ENCODE measurements at places on chromosomes 5 and 9.

DNA sequence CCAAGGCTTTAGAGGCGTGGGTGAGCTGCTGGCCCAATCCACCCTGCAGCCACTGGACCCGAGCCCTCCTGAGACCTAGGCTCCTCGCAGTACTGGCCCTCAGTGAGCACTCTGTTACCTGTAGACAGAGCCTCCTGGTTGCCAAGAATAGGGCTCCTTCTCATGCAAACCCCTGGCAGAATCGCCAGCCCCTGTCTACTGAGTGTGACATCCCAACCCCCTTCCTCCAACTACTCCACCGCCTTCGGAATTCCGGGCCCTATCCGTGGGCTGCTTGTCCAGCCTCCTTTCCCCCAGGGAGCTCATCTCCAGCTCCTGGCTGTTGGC, 23.8 kb upstream of the COL5A1 start:
- DNase-seq, result no peak

GRCh38 chr5:51383131-51384121, at the start of gene ISL1:
TSS of gene ISL1 (plus strand) at chr5:51383448. CDS start at chr5:51383672, 224 bp downstream.
- no peak for DNase-seq

GRCh38 chr5:112475747-112476365, 56.8 kb upstream of the EPB41L4A start:
- peak; percentile 38 for DNase-seq

DNA sequence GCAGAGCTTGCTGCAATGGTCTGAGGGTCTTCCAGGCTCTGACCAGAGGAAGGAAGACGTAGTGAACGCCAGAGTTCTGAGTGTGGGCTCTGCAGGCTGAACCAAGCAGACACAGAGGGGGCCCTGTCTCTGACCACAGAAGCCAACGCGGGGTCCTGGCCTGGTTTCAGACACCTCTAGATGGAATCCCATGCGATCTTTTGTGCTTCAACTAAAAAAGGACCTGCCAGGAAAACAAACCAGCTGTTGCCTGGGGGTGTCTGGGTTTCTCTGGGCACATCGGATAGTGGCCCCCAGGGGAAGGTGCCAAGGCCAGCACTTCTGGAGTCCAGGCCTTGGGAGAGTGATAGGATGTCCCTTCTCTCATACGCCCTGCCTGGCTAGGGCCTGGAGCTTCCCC, 12.9 kb downstream of the PRDM12 start:
- DNase-seq, result no peak

DNA sequence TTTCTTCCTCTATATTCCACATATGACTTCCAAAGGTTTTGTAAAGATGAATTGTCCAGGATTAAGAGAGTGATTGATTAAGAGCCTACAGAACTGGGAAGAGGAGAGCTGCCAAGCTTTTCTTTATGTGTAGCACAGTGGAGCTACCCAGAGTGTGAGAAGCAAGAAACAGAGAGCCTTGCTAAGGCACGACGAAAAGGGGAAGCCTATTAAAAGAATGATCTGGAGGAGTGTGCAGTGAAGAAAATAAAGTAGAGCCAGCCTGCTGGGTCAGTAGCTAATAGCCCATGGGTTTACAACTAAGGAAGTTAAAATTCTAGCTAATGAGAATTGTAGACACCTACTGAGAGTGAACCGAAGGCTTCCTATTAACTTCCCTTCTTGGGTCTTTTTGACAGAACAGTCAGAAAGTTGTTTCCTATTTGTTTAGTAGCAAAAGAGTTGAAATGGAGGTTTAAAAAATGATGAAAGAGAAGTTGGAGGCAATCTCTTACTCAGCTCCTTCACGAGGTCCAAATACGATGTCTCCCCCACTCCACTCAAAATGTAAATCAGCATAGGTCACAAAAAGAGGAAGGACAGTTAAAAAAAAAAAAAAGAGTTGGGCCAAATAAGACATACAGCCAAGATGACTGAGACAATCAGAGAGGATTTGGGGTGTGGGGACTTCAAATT, 957 bp upstream of the PRR16 start:
- no peak for DNase-seq

DNA sequence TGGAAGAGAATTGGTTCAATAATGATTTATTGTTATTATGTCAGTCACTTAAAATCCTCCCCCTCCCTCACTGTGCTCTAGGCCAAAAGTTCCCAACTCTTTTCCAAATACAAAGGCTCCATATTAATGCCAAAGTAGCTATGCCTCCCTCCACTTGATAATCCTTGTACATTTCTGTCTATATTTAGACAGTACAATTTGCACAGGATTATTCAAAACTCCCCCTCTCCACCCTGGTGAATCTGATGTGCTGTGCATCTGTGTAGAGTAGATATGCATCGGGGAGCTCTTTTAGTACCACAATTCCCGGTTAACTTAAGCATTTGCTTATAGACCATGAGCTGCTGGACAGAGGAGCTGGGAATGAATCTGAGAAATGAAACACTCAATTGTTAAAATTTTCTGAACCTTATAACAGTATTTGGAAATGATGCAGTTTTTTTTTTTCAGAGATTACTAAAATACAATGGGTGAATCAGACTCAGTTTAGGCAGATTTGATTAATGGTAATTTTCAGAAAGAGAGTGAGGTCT, 27.6 kb downstream of the GLRA1 start:
- no peak for DNase-seq

- no peak for DNase-seq
These were observed 11.1 kb downstream of the SMAD5 start for GRCh38 chr5:136143763-136144162.

GRCh38 chr5:145778144-145778900, 56.8 kb downstream of the PRELID2 start:
- DNase-seq, result no peak

DNA sequence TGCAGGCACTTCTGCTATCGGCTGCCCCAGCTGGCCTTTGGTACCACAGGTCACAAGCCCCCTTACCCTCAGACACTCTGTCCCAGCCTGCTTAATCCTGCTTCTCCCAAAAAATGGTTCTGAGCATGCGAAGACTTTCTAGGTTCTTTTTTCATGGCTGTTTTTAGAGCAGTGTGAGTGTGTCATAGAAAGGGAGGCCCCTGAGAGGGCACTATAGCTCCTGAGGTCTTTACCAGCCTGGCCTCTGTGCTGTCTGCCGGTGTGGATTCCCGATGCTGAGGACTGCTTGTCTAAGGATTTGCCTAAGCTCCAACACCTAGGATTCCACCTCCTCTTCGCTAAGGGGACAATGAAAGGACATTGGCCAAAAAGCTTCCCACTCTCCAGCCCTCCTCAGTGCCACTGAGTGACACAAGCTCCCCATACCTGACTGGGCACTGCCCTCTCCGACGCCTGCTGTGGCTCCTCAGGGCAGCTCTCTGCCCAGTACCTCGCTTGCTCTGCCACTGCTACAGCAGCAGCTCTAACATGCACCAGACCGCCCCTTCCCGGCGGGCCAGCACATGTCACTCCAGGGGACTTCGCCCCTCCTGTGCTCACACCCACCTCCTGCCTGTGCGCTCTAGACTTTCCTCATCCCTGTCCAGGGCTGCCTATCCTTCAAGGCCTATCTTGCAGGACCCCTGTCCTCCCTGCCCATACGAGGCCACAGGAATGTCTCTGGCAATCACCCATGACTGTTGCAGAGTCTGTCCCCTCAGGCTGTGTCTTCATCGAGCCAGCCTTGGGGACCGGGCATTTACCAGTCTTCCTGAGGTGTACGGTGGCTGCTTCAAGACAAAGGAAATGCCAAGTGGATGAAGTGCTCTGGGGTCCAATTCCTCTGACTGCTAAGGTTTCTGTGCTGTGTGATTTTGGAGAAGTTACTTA, 21.0 kb downstream of the MACROH2A1 start:
- no peak for DNase-seq

- no peak for DNase-seq
These were observed 7.2 kb downstream of the FAM219A start for GRCh38 chr9:34451135-34451534.

- DNase-seq, result no peak
These were observed 222.4 kb downstream of the TSSK1B start for GRCh38 chr5:113212244-113212920.

DNA sequence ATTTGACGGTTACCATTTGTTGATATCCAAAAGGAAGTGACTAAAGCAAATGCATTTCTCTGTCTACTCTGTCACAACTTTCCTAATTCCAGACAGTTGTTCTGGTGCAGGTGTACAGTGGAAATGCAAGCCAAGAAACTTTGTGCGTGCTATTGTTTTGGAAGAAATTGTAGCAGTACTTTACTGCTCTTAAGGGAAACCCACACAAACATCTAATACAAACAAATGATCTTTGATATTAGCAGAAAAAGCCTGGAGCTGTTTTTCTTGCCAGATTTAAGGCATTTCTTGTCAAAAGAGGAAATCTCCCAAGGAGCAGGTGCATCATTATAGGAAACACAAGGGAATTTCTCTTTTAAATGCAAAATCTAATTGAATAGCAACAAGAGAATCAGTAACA, 2.0 kb downstream of the SNCAIP start:
- DNase-seq, result no peak

DNA sequence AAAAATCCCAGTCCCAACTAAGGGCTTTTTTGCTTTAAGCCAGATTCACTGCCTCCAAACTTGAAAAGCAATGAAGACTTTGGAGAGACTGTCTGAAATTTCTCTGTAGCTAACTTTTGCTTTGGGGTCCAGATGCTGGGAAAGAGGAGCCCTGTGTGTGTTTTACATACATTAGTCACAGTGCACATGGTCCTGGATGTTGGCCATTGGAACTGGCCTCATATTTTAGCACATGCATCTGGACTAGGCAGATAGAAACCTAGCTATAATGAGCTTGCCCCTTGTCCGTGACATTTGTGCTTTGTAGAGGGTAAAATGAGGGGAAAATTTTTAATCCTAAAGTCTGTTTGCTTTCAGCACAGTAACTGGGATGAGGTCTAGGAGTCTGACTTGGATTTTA, 421.7 kb downstream of the CDK5RAP2 start:
- DNase-seq, result no peak

GRCh38 chr5:175885813-175886212, 14.4 kb downstream of the CPLX2 start:
- DNase-seq, result no peak

- no peak for DNase-seq
These were observed 154.3 kb upstream of the PPP1R2B start for GRCh38 chr5:156695774-156696173.

- no peak for DNase-seq
These were observed 238.1 kb downstream of the ROR2 start for GRCh38 chr9:91711755-91712601.

DNA sequence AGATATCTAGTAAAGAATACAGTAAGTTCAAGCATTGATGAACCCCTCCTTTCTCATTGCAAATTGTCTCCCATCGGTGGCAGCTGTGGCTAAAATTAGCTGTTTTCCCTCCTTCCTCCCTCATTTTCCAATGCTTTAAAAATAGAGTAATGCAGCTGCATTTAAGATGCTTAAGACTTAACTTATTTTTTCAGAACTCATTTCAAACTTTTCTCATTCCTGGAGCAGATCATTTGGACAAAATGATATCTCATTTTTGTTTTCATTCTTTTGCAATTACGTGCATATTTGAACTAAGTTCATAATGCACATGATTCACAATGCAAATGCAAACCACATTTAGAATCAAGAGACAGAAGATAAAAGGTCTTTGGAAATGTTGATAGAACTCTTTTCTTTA, 14.6 kb downstream of the HSPB3 start:
- no peak for DNase-seq

DNA sequence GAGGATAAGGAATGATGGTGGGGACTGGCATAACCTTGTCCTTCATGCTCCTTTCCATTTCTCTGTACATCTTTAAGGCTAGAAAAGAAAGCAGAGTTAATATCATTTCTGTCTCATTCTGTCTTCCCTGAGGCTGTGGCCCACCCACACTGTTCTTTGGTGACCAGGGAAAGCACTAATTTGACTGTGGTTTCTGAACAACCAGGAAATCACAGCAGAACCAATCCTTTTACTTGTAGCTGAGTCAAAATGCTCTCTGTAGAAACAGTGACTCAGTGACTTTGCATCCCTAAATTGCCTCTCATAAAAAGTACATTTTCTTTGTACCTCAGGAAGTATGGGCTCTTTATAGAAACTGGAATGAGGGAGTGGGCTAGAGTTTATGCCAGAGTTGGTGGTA, 28.1 kb downstream of the IL33 start:
- DNase-seq, result no peak

GRCh38 chr5:169494941-169495548, 88.5 kb upstream of the SPDL1 start:
- no peak for DNase-seq

GRCh38 chr9:135437259-135437658, 42.3 kb upstream of the PPP1R26 start:
- DNase-seq, result no peak

DNA sequence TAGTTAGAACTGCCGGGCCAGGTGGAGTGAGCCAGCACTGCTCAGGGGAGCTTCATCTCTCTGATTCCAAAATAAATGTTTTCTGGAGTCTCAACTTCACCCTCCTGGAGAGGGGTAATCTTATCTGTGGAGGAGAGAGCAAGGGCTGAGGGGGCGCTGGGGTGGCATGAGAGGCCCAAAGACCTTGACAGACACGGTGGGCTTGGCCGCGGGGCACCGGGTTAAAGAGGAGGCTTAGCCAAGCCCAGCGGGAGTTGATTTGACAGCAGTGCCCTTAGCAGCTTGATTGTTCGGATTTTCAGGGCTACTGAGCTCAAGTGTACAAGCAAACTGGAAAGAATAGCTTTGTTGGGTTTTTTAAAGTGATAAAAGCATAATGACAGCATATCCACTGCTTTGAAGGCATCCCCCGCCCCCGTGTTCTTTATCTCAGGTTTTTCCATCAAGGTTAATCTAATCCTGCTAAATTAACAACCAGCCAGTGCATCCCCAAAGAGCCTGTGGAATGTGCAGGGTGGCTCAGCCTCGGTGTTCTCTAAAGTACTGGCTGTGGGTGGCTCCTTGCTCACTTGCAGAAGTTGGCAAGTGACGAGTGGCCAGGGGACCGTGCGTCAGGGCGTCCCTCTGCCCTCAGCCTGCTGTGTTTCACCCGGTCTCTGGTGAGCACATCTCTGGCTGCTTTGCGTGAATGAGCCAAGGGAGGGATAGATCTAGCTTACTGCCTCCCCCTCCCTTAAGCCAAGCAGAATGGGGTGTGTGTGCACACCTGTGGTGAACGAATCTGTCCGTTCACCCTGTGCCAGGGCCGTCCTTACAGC, 5.5 kb downstream of the QRFP start:
- DNase-seq, result no peak

DNA sequence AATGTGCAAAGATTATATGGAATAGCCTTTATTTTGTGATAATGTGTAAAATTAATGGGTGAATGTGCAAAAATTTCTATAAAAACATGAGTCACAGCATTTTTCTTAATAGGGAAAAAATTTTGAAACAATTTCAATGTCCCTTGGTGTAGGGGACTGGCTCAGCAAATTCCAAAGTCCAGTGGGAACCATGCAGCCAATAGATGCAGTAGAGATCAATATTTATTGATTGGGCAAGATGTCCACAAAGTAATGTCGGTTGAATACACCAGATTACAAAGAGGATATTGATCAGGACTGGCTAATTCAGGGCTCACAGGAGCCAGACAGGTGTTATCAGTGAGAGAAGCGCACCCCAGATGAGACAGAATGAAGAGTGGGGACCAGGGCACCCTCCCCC, 62.5 kb downstream of the AMBP start:
- no peak for DNase-seq
